Breast epithelium (tissue), 4 donors: ENCODE measurements at places on chromosomes 5 and 9.
A peak's percentile ranks its signal among the peaks of the same experiment; 100 is the strongest.

DNA sequence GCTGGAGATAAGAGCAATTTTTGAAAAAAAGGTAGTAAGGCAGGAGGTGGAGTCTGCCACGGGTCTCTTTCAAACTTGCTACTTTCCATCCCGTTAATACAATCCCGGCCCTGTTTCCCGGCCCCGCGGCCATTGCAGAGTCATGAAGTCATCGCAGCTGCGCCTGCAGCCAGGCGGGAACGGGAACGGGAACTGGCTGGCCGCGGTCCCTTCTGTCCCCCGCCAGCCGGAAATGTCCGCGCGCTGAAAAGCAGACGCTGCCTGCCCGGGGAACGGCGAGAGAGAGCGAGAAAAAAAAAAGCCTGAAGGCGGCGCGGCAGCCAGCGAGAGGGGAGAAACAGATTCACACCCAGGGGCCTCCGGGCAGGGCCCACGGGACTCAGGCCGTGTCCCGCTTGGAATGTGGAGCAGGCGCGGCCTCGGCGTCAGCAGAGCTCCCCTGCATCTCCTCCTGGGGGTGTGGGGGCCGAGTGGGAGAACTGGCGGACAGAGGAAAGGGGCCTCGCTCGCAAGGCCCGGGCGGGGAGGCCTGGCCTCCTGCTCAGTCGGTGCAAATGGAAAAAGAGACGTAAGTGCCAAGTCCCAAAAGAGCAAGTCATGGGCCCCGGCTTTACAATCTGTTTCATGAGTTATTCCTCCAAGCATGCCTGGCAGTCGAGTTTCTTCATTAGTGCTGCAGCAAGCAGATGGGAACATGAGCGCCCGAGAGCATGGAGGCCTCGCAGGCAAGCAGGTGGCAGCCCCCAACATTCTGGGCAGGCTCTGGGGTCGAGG lies 201.2 kb upstream of the GAS1 start:
- DNase-seq, result peak; percentile 56

DNA sequence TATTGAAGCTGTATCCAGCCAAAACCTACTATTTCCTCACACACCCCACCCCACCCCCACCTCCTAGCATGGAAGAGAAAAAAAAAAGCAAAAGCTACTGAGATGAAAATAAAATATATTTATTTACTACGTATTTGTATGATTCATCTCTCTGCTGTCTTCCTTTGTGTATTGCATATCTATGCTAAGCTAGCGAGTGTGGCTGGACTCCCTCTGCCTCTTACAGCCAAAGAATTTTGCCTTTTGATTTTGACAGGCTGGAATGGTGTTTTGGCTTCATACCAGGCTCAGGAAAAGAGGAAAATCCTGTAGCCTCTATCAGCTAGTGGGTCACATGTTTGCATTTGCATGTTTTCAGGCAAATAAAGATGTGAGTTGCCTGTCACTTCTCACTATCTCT lies 2.2 kb downstream of the ABLIM3 start:
- DNase-seq, result no peak

GRCh38 chr5:92979716-92980115 lies 601.3 kb downstream of the NR2F1-AS1 start:
- no peak for DNase-seq

DNA sequence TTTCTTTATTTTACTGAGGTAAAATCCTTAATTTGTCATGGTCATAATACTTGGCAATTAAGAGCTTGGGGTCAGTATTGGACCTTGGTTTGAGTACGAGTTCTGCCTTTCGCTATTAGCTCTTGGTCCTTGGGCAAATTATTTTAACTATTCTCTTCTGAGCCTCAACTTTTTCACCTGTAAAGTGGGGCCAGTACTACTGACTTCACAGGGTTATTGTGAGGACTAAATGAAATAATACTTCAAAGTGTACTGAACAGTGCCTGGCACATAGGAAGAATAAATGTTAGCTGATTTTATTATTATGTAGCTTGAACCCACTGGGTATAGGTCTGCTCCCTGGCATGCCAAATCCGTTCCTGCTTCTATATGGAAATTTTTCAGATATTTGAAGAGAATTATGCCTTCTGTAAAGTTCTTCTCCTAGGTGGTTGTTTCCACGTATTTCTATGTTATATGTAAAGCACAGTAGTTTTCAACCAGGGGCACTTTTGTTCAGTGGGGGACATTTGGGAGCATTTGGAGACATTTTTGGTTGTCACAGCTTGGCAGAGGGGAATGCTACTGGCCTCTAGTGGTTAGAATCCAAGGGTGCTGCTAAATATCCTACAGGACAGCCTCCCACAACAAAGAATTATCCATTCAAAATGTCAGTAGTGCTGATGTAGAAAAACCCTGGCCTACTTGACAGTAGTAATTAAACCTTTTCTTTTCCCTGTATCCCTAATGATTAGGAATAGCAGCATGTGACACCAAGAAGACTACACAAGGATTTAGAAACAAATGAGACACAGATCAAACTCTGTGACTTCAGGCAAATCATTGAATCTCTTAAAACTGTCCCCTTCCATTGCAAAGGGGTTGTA lies 4.5 kb downstream of the RCL1 start:
- no peak for DNase-seq

DNA sequence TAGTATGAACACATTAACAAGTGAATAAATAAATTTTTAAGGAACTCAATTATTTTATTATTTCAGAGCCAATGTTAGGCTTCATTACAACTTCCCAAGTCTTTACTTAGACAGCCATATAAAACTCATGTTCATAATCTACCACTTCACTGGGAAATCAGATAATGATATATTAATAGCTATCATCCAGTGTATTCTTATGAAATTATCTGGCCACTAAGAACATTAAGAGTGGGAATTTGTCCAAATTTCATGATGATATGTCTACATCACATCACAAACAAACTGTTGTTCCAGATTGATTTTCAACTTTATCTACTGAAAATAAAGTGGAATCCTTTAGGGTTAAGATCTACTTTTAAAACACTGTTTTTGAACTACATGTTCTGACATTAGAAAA lies 668.6 kb downstream of the EFNA5 start:
- DNase-seq, result no peak

GRCh38 chr5:66894480-66895240 lies 298.5 kb downstream of the MAST4 start:
- DNase-seq, result no peak
